NCI-H446 (cell line): ENCODE measurements at places on chromosomes 6 and 20.

- DNase-seq = peak; percentile 23
Observed at GRCh38 chr6:41546866-41547798, 951 bp downstream of the FOXP4 start.

GRCh38 chr6:110561696-110562095 lies 85.3 kb upstream of the SLC22A16 start:
- DNase-seq = no peak

- DNase-seq = no peak
Observed at GRCh38 chr6:17156966-17157365, 55.1 kb downstream of the STMND1 start.

DNA sequence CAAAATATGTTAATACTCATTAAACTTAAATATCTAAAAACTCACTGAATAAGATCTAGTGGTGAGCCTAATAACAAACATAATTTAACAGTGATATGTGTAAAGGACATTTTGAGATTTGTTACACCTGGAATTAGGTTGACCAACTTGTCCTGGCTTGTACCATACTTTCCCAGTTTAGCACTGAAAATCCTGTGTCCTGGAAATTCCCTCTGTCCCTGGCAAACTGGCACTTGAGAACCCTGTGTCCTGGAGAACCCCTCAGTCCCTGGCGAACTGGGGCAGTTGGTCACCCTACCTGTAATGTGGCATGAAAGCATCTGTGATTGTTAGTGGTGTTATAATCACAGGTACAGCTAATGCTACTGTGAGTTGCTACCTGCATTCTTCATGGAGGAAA lies 6.9 kb upstream of the PRND start:
- DNase-seq = no peak

DNA sequence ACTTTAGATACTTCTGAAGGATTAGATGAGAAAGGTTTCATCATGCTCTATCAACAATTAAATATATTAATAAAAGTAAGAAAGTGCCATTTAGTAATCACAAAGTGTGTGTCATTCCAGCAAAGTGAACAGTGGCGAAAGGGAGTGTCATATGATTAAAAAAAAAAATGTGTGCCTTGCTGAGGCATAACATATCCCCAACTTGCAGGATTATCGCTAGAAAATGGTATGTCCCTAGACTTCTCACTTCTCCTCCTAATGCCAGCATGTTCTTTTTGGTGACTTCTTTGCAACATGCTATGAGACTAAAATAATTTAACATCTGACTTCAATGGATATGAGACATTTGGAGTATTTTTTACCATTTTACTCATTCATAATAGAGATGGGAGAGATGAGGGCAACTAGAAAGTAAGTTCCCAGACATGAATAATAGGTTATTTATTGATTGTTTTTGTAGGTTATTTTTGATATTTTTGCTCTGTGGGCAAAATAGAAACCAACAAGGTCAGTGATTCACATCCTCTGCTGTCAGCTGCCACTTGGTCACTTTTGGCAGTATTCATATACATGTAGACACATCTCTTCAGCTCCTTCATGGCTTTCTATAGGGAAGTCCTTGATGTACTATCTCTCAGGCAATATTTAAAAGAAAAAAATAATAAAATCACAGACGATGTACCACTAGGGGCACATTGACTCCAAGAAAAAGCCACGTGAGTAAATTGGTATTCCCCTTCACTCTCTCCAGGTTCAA lies 370.1 kb downstream of the BMP2 start:
- no peak for DNase-seq

GRCh38 chr6:157155804-157156203 lies 167.5 kb downstream of the TMEM242 start:
- DNase-seq = no peak

DNA sequence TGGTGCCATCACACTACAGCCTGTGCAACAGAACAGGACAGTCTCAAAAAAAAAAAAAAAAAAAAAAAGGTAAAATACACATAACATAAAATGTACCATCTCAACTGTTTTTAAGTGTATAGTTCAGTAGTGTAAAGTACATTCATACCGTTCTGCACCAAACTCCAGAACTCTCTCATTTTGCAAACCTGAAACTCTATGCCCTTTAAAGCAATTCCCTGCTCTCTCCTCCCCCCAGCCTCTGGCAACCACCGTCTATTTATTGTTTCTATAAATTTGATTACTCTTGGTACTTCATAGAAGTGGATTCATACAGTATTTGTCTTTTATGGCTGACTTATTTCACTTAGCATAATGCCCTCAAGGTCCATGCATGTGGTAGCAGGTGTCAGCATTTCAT lies 12.9 kb downstream of the RIPOR2 start:
- no peak for DNase-seq

DNA sequence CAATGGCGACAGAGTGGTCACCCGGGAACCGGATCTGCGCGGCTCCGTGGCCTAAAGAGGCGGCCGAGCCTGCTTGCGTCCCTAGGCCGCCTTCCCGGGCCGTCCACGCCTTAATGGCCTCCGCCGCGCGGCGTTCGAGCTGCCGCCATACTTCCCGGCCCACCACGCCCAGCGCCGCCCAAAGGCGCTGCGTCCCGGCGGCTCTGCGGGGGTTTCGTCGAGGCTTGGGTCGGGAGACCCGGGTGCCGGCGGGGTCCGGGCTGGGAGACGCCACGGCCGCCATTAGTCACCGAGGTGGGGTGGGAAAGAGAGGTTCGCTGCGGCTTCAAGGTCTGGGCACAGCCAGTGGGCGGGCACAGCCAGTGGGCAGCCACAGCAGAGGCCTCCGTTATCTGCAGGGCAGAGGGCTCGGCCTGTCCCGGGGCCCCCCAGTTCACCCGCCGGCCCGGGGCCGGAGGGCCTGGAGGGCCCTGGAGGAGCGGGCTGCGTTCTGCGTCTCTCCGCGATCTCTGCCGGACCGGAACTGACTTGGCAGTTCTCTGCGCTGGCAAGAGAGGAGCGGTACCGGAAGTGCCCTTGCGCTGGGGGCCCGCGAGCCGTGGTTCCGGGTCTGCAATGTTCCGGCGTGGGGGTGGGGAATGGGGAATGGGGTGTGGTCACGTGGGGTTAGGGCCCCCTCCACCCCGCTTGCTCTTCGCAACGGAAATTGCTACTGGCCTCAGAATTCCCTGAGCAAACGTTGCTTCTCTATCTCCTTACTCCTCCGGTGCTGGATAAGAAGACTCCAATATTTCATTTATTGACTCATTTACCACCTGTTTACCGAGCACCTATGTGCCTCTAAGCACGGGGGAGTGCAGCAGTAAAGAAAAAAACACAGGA lies 82.3 kb downstream of the CNBD2 start:
- peak; percentile 42 for DNase-seq

- DNase-seq = no peak
Observed at GRCh38 chr6:27374824-27375612, 13.5 kb upstream of the ZNF391 start.

DNA sequence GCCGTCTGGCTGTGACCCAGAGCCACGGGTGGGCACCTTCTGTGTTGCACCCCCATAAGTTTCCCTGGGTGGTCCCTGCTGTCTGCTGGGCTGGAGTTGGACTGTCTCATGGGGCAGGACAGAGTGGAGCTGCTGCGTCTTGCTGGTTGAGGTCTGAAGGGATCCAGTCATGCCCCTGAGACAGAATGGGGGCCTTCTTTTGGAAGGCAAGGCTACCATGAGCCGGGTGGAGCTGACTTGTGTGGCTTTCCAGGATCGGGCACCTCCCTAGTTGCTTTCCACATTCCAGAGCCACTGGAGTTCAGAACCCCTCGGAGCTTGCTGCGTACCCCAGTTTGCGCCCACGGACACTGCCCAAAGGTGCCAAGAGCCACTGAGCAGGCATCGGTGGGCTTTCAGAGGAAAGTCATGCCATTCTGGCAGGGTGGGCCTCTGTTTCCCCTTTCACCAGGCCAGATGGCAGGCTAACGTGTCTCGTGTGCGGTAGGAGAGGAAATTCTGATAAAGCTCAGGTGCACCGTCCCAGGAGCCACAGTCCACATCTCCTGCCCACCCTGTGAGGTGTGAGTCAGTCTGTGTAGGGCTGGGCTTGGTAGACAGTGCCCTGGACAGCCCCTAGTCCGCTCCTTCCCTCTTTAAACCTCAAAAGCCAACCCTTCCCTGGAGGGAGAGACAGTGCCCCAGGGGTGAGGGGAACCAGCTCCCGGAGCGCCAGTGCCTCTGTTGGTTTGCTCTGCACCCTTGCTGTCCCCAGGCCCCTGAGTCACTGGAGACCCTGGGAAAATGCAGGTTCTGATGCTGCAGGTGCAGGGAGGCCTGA lies 125.3 kb downstream of the SYCP2 start:
- DNase-seq = no peak

DNA sequence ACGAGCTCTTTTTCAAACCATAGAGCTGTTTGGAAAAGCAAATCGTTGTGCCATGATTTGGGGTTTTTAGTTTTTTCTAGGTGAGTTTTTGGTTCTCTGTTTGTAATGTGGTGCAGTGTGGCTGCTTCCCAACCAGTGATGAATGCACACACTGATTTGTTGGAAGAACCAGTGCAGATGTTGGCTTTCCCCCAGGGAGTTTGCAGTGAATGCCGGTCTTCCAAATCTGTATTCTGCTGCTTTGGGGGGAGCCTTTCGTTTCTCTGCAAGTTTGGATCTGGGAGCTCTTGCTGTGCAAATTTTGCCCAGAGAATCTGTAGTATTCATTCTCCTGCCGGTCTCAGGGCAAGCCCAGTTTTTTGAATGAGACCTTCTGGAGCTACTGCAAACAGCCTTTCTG lies 14.5 kb downstream of the HECA start:
- no peak for DNase-seq

DNA sequence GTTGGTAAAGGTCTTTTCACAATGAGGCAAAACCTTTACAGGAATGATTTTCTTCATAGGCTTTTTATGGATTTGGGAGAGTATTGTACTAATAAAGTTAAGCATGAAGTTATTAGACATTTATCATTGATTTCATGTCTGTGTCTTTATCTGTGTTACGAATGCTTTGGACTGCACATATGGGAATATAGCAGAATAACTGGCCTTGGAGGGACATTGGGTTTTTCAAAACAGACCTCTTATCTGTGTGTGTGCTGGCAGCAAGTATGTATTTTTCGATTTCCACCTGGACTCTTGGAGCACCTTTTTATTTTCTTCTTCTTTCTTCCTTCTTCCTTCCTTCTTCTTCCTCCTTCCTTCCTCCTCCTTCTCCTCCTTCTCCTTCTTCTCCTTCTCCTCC lies 74.6 kb downstream of the CDKAL1 start:
- DNase-seq = no peak

GRCh38 chr6:139287868-139288267 lies 3.9 kb downstream of the TXLNB start:
- no peak for DNase-seq

- no peak for DNase-seq
Observed at GRCh38 chr6:144349690-144350527, 64.8 kb downstream of the UTRN start.

DNA sequence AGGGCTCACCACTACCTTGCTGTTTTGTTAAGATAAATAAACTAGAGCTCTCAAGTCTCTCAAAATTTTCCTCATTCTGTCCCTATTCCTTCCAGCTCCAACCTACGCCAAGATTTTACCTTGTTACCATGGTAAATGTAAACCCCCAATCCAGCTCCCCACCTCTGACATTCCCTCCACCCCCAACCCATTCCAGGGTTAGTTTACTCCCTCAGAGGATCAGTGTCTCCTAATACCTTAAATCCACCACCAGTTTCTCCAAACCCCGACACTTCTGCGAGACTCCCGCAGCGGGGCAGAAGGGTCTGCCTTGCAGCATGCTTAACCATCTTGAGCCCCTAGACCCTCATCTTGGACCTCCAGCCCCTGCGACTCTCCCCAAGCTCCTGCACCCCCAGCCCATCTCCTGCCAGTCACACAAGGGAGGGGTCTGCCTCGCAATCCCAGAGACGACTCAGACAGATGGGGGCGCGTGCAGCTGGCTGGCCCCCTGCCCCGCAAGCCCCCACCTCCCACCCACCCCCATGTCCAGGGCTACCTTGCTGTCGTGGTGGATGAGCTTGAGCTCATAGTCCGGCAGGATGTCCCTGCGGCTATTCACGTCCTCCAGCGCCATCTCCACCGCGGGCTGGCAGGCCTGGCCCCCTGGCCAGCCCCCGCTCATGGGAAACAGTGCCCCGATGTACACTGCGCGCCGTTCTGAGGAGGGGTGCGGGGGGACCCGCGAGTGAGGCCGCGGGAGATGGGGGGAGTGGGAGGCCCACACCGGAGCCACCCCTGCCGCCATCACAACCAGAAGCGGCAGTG lies 5.8 kb downstream of the GABBR1 start:
- DNase-seq = no peak

- DNase-seq = no peak
Observed at GRCh38 chr20:21396599-21397340, 556 bp downstream of the NKX2-4 start.

DNA sequence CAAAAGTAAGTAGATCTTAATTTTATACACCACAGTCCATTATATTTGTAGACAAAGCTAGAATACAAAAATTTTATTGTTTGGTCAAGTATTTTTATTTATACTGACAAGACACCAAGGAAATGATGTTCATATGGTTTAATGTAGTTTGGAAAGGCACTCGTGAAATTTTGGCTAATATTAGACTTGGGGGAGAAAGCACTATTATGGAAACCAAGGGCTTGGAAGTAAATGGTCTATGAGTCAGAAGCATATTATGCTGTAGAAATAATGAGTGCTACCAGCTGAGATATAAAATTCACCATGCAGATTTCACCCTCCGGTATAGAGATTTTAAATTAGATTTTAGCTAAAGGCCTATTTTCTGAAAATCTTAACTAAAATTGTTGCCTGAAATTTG lies 233.6 kb downstream of the KCNQ5 start:
- no peak for DNase-seq

DNA sequence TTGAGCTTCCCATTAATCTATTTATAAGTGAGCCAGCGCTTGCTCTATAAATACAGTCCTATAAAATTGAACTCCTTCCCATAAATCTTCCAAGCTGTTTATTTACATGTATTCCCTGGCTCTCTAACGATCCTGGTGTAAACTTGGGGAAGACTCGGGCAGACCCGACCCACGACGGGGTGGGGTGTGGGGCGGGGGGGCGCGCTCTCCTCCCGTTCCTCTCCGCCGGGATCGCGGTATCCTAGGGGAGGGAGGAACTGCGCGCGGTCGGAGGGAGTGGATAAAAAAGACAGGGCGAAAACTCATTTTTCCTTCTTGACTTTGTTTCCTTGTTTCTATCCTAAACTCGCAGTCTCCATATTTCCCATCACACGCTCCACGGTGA lies 31.1 kb downstream of the TFAP2B start:
- no peak for DNase-seq

- no peak for DNase-seq
Observed at GRCh38 chr6:40924839-40925238, 114.2 kb downstream of the UNC5CL start.

DNA sequence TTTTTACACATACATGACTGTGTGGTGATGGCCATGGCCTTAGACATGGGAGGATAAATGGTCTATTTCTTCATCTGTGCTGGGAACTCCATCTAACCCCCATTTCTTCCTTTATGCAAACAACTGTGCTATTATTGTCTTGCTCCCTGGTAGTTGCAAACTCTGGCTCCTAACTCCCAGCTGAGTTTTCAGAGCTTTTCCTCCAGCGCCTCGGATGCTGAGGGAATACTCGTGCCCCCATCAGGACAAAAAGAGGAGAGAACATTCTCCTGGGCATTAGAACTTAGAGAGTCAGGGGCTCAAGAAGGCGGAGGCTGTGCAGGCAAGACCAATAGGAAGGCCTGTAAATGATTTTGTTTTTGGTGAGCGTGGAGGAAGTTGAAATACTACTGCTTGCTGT lies 2.1 kb downstream of the DAAM2 start:
- no peak for DNase-seq

GRCh38 chr6:148430897-148431296 lies 88.3 kb downstream of the SASH1 start:
- no peak for DNase-seq
